ENCODE measurements at places on chromosomes 7 and 10.

DNA sequence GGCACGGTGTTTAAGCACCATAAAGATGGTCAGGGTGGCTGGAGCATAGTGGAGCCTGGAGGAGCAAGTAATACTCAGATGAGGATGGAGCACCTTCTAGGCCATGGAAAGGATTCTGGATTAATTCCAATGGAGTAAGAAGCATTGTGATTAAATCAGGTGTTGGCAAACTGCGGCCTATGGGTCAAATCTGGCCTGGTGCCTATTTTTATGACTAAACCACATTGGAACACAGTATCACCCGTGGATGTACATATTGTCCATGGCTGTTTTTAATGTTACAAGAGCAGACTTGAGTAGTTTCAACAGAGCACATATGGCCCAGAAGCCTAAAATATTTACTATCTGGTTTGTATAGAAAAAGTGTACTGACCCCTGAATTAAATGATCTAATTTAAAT lies 49.9 kb upstream of the TMEM248 start:
- no peak for DNase-seq

GRCh38 chr10:12048547-12048946 lies 5.9 kb upstream of the UPF2 start:
- no peak for DNase-seq

DNA sequence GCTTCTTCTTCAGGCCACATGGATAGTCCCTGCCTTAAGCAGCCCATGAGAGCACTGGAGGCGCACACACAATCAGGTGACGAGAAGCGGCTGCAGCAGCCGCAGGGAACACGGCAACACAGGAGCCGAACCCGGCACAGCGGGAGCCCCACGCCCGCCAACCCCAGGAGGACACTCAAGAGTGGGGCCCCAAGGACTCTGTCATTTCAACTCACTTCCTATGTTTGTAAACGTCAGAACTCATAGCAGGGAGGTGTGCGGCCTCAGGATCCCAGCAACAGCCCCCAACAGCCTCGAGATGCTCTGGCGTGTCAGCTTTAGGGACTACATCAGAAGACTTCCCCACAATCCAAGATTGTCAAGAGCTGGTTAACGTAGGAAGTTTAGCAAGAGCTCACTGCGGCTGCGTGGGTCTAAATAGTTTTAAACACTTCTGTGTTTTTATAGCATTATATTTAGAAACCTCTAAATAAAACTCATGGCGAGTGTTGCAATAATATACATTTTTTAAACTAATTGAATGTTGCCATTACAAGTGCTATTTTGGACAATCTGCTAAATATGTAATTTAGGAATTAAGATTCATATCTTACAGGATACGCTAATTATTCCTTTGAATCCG lies 123.4 kb downstream of the MAD1L1 start:
- no peak for DNase-seq

DNA sequence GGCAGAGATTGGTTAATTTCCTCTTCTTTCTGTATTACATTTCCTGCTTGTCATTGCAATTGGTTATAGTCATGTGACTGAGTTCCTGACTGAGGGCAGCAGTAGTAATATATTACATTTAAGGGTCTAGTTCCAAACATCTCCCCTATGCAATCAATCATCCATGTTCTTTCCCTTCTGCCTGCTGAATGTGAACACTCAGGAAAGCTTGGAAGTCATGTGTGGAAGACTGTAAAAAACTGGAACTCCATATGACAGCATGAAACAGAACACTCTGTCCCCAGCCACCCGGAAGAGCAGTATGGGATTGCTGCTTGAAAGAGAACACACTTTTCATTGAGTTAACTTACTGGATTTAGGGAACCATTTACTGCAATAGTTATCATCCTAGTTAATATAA lies 459.7 kb upstream of the SEMA3A start:
- DNase-seq: no peak

GRCh38 chr10:49597426-49598163 lies 12.5 kb upstream of the SLC18A3 start:
- no peak for DNase-seq

- DNase-seq: no peak
Observed at GRCh38 chr7:25503306-25503705, 275.0 kb upstream of the NPVF start.

- DNase-seq: no peak
Observed at GRCh38 chr7:28142650-28143049, 37.9 kb downstream of the JAZF1 start.

DNA sequence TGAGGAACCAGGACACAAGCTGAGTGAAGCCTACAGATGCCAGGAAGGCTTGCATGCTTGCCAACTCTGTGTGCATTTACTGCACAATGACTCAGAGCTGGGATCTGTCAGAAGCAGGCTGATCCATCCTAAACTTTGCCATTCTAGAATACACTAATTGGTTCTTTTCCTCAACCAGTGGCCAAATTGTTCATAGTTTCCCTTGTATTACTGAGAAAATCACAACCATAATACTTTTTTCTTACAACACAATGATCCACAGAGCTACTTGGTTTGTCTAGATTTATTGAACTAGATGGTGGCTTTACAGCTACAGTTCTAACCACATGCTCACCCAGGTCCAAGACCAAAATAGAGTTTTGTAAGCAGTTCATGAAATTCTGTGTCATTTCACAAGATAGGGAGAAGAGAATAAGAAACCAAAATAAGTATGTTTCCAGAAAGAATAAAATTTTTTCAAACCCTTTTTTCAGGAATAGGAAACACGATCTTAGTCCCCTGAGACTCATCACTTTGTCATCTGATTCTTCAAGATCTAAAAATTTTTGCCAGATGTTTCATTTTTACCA lies 21.0 kb upstream of the LRRC17 start:
- no peak for DNase-seq

DNA sequence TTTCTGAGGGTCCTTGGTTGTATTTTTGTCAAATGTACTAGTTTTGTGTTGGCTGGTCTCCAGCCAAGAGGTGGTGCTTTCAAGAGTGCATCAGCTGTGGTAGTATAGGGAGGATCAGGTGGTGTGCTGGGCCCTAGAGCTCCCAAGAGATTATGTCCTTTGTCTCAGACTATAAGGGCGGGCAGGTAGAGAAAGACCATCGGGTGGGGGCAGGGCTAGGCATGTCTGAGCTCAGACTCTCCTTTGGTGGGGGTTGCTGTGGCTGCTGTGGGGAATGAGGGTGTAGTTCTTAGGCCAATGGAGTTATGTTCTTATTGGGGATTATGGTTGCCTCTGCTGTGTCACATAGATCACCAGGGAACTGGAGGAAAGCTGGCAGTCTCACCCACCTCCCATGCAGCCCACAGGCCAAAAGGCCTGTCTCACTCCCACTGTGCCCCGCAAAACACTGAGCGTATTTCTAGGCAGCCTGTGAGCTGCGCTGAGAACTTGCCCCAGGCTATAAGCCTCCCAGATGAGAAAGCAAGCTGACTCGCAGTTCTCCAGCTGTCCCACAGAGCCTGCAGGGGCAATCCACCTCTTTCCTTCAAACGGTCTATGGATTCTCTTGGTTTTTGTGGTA lies 1066.7 kb downstream of the GRM8 start:
- no peak for DNase-seq

DNA sequence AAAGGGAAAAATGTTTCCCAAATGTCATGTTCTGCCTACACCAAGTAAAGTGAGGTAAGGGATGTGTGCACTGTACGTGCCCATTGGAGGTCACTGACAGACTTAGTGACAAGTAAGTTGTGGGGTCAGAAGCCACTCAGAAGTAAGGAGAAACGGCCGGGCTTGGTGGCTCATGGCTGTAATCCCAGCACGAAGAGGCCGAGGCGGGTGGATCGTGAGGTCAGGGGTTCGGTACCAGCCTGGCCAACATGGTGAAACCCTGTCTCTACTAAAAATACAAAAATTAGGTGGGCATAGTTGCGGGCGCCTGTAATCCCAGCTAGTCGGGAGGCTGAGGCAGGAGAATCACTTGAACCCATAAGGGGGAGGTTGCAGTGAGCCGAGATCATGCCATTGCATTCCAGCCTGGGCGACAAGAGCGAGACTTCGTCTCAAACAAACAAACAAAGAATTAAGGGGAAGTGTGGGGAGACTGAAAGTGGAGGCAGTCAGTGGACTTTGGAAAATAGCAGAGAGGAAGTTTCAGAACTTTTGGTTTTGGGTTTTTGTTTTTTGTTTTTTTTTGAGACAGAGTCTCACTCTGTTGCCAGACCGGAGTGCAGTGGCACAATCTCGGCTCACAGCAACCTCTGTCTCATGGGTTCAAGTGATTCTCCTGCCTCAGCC lies 114.8 kb downstream of the WDFY4 start:
- DNase-seq: no peak

DNA sequence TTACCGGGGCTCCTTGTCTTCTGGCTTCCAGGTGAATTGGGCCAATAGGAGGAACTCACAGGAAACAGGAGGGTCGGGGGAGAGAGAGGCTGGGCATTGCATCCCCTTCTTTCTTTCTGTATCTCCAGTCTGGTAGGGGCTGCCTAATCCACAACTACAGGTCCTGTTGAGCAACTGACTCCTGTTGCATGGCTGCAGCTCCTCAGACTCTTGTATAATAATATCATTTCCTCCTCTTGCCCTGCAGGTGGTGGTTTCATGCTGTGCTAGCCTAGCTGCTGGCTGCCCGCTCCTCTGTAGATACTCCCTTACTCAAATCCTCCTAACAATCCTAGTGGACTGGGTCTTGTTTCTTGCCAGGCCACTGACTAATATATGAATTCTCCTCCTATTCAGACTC lies 276.5 kb upstream of the SMIM30 start:
- DNase-seq: no peak

DNA sequence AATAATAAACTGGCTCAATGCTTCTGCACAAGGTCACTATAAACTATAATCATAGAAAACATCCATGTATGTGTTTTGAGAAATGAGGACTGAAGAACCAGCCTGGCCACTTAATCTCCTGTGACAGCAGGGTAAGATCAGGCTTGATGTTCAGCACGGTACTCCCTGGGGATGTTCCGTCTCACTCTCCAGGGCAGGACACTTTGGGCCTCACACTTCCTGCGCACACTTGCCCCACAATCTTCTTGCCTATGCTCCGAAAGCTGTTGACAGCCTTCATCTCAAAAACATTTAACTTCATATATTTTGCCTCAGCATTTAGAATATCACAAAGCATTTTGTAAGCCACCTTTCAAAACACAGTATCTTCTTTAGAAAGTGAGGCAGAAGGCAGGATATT lies 92.7 kb downstream of the PARD3 start:
- no peak for DNase-seq

DNA sequence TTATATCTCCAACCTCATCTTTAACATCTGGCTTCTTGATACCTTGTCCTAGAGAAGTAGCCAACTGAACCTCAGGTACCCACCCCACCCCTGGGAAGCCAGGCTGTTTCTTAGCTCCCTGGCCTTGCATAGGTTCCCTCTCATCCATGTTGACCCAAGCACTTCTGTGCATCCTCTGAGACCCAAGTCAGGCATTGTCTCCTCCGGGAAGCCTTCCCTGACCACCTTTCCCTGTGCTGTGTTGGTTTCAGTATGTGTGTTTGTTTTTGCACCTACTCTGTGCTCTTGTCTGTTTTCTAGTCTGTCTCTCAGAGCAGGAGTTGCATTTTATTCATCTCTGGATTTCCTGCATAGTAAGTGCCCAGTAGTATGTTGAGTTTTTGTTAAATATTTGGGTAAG lies 93.4 kb upstream of the ANLN start:
- DNase-seq: no peak

DNA sequence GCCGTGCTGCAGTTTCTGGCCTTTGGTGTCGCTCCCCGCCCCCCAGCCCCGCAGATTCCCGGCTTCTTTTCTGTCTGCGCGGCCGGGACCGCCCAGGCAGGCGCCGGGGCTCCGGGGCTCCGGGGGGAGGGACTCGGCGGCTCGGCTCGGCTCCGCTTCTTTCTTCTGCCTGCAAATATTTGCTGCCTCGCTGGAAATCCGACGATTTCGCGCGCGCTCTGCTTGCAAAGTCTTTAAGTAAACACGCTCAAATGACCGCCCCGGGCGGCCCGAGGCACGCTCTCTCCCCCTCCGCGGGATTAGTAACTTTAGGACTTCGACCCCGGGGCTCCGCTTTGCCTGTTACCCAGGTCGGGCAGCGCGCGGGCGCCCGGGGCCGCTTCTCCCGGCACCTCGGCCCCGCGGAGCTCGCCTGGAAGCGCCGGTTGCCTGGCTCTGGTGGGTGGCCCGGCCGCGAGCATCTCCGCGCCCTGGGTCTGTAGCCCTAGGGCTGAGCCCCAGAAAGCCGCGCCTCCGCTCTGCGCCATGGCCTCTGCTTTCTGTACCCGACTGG lies 3.9 kb upstream of the GATA3 start:
- DNase-seq: no peak

DNA sequence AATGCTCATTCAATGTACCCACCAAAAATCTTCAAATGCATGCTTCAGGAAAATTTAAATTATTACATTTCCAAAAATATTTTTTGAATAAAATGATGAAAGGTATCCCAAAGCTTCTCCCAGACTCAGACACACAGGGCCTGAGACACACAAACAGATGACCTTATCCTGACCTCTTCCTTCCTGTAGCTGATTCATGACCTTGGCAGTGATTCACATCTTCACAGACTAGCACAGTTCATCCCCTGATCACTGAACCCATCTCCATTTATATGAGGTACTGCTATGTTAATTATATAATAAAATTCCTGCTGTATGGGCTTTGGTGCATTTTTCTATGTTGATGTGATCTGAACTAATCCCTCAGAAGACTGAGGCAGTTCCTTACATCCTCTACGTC lies 265.0 kb upstream of the GLI3 start:
- no peak for DNase-seq

DNA sequence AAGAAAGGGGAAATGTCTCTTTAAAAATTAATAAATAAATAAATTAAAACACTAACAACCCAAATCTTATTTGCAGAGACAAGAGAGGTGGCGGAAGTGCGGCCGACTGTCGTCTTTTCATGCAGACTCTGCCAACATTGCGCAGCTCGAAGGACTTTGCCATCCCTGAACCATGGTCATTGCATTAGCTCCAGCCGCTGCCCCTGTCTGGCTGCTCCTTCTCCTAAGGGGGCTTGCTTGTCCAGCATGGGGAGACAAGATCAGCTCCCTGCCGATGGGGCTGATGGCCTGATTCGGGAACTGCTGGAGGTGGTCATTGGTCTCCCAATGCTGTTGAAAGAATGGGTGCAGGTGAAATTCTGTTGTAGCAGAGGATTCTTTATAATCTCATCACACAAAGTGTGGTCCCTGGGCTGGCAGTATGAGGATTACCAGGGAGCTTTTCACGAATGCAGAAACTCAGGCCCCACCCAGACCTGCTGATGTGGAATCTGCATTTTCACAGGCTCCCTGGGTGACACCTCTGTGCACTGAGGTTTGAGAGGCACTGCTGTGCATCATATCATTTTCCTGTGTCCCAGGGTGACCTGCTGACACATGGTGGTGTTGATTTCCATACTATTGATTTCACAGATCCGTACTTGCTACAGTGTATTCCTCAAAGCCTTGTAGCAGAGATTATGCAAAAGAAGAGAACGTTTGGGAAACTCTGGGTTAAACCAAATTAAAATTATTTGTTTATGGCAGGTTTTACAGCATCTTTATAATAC lies 172.4 kb upstream of the ZMIZ1 start:
- no peak for DNase-seq
